ENCODE measurements at places on chromosomes 5 and 9. TPM values are rescaled to one million over a fixed set of nuclear protein-coding genes. Genes with fewer than 3 reads are reported as not detected.

DNA sequence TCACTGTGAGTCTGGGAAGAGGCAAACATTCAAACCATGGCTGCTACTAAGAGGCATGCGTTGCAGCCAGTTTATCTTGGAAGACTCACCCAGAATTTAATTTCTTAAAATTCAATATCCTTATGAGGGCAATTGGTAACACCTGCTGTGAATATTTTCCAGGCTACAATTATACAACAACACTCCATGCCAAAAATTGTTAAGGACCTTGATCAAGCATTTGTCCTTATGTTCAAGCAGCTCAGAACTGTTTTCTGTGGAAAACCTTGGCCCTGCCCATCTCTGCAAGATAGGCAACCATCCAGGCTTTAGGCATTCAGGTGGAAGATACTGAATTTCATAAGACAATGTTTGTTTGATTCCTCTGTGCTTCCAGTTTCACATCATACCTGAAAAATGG, 327.8 kb downstream of the FBXL7 start:
- no peak for DNase-seq

DNA sequence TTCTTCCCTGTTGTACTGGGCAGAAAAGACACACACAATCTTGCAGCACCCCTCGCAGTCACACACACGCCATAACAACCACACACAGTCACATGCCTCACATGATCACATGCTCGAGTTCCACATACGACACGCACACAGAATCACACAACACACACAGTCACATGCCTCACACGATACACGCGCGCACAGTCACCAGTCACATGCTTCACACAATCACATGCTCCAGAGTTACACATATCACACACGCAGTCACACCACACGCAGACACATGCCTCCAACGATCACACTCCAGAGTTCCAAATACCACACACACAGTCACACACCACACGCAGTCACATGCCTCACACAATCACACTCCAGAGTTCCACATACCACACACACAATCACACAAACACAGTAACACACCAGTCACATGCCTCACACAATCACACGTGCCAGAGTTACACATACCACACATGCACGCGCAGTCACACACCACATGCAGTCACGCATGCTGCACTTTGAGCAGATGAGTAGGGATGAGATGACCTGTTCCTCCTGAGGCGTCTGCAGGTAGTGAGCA, 49.0 kb upstream of the LRRC14B start:
- DNase-seq, result no peak

GRCh38 chr9:98057138-98057799, 737 bp downstream of the NANS start:
- DNase-seq, result no peak

DNA sequence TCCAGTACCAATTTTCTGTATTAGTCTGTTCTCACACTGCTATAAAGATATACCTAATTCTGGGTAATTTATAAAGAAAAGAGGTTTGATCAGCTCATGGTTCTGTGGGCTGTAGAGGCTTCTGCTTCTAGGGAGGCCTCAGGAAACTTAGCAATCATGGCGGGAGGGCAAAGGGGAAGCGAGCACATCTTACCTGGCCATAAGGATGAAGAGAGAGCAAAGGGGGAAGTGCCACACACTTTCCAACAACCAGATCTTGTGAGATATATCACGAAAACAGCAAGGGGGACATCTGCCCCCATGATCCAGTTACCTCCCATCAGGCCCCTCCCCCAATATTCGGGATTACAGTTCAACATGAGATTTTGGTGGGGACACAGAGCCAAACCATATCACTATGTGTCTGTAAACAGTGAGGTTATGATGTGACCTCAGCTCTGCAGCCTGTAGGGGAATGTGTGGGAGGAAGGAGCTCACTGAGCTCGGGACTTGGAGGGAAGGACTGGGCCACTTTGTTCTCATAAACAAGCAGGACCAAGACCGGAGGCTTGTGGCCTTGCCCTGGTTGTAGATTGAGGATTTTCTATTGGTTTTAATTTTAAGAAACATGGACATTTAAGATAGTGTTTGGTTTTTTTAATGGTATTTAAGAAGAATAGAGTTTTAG, 85.2 kb downstream of the EHMT1 start:
- DNase-seq, result no peak

GRCh38 chr9:123865226-123866000, 64.5 kb downstream of the DENND1A start:
- no peak for DNase-seq

GRCh38 chr5:50889790-50890189, 223.4 kb downstream of the PARP8 start:
- DNase-seq, result no peak

DNA sequence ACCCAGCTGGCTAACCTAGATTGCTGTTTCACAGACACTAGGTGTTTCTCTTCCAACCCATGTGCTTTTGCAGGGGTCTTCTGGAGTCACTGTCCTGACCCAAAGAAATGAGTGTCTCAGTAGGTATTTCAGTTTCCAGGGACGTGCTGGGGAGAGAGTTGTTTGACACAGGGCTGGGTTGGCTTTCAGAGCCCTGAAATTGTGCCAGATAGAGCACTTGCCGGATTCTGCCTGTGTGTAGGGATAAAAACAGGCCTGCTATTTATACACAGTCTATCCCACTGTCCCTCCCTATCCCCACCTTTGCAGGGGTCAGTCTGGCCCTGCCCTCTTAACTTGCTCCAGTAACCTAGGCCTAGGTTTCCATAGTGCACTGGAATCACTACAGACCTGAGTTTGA, 957 bp upstream of the HBEGF start:
- DNase-seq, result no peak

DNA sequence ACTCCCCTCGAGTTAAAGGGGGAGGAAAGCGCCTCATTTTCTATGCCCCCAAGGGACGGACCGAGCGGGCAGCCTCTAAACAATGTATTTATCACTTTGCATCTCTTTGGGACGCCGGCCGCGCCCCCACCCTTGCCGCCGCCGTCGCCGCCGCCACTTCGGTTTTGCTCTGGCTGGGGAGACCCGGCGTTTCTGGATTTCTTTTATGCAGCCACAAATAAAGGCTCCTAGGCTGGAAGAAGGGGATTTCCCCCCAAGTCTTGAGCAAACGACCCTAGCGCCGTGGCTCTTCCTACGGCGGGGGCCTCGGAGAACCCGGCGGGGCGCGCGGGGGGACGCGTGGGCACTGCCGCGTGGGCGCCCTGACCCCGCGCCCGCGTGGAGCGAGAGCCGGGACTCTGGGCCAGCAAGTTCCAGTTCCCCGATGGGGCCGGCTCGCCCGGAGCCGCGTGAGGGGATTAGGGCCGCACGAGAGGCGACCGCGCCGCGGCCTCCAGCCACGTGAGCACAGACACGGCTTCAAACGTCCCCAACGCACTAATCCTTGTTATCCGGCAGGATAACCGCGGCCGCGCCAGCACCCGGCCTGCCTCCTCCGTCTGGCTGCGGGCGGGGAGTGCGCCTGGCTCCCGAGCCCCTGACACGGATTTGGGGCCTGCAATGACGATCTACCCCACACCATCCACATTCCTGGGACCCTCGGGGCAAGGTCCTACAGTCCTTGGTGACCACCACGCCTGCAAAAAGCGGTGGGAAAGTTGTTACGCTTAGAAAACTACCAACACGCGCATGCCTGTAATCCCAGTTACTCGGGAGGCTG, 7.9 kb upstream of the NEUROG1 start:
- no peak for DNase-seq

DNA sequence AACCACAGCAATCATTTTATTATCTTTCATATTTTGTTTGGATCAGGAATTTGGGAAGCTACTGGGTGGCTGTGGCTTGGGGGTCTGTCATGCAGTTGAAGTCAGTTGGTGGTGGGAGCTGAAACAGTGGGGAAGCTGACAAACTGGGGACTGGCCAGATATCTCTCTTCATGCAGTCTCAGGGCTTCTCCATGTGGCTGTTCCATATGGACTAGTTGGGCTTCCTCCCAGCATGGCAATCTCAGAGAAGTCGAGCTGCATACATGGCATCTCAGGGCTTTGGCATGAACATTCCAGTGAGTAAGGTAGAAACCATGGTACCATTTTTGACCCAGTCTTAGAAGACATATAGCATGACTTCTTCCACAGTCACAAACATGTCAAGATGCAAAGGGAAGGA, 274.8 kb downstream of the ENC1 start:
- no peak for DNase-seq

GRCh38 chr5:82812575-82812974, 264.6 kb downstream of the TMEM167A start:
- DNase-seq, result no peak

DNA sequence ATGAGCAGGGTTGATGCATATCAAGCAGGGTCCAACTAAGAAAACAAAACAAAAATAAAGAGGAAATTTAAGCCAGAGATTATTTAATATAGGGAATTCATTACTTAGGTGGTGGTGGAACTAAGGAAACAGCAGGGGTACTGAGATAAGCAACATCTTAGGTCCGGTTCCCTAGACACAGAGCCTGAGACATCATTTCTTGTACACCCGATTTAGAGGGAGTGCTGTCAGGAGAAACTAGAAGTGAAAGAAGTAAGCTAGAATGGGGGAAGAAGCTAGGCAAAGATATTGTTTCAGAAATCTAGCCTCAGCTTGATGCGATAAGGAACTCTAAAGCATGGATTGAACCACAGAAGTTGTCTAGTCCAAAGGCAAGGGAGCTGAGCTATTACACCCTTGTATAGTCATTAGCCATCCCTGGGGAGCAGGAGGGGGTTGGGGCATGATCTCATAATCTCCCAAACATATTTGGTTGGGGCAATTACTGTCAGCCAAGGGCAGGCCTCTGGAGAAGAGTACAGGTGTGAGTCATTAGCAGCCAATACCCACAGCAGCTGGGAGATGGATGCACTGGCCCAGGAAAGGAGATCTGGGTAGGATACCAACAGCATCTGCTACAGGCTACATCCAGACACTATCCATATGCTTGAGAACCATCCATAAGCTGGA, 194.5 kb downstream of the ARL15 start:
- no peak for DNase-seq

- DNase-seq, result no peak
Measured at GRCh38 chr5:149618581-149619248, 37.4 kb downstream of the ARHGEF37 start.

GRCh38 chr5:156755421-156756087, 94.5 kb upstream of the PPP1R2B start:
- no peak for DNase-seq

DNA sequence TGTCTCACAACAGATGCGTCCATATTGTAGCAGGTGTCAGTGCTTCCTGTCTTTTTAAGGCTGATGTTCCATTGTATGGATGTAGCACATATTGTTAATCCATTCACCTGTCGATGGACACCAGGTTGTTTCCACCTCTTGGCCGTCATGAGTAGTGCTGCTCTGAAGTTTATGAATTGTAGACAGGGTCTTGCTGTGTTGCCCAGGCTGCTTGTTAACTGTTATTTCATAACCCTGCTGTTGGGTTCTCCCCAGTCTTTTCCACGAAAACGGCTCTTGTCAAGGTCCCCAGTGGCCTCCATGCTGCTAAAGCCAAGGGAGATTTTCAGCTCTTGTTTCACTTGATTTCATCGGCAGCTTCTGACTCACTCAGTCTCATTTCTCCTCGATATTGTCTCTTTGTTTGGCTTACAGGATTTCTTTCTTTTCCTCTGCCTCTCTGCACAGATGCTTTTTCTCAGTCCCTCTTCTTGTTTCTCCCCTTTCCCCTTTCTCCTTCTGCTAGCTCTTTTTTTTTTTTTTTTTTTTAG, 12.1 kb upstream of the PSD2 start:
- DNase-seq, result no peak

DNA sequence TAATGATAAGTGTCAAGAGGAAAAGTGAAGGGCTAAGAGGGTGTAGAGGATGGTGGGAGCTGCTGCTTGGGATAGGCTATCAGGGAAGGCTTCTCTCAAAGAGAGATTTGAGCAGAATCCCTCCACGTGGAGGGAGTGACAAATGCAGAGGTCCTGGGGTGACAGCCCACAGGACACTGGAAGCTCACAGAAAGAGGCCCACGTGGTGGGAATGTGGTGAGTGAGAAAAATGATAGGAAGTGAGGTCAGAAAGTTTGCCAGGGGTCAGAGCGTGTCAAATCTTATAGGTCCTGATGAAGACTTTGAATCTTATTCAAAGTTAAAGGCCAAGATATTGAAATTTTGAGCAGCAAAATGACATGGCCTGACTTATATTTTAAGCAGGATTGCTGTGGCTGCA, 125.3 kb downstream of the EGFLAM start:
- no peak for DNase-seq

GRCh38 chr9:78746010-78746409, 449.1 kb downstream of the PSAT1 start:
- DNase-seq, result no peak

DNA sequence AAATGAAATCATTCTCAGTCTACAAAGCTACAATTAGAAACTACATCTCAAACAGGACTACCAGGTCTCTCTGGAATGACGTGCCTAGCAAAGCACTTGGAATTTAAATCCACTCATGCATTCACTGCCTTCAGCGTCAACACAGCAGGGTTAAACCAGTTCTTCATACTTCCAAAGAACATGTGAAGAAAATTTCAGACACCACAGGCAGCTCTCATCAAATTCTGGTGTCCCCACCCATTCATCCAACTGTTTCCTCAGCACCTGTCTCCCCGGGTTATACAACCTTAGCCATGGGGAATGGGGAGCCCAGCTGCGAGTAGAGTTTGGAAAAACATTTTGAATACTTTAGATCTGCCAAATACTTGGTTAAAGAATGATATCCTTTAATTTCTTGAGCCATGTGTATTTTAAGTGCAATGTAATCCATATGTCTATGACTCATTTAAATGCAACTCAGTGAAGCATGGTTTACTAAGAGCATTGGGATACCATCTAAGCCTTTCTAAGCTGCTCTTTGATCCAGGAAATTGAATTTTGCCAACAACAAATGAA, 17.5 kb downstream of the ADAM19 start:
- no peak for DNase-seq

DNA sequence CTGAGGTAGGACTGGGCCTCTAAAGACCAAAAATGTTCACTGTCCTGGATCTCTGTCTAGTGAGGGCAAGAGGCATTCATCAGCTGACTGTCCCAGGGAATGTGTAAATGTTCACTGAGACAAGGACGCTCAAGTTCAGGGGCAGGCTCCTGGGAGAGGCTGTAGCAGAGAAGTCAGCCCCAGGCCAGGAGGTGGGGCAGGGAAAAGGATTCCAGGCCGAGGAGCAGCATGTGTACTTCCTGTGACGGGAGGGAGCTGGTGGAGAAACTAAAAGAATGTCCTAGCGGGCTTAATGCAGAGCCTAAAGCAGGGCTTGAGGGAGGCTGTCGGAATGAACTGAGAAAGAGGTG, 205.8 kb downstream of the GABBR2 start:
- no peak for DNase-seq

Gene ATOX1
- 77.5 TPM for total RNA-seq

Gene SCGB3A2
- total RNA-seq, result not detected

Gene G3BP1
- total RNA-seq, result 115 TPM

Gene ZFP2
- total RNA-seq, result 1.0 TPM

Gene SPATA31C1
- total RNA-seq, result not detected

Gene FGF18
- 14.6 TPM for total RNA-seq

Gene MYO10
- 6.4 TPM for total RNA-seq

Gene IL11RA
- total RNA-seq, result 47.9 TPM

Gene SLC36A3
- total RNA-seq, result not detected

Gene MSMP
- not detected for total RNA-seq

Gene PCDHGB4
- 5.1 TPM for total RNA-seq

Gene C1QTNF3
- total RNA-seq, result 1.6 TPM

Gene SLC6A18
- total RNA-seq, result not detected

Gene TEX48
- not detected for total RNA-seq

Gene GLRA1
- total RNA-seq, result not detected

All from heart right ventricle (tissue), 16 donors.